ENCODE measurements at places on chromosomes 1 and 21. TPM values are rescaled to one million over a fixed set of nuclear protein-coding genes. Genes with fewer than 3 reads are reported as not detected.

Gene CLCA4
- total RNA-seq, result not detected

Gene WDR64
- not detected for total RNA-seq

Gene INPP5B
- 36.3 TPM for total RNA-seq

Gene HOOK1
- total RNA-seq, result 26.1 TPM

Gene TMCC2
- total RNA-seq, result 27.7 TPM

Gene SLC9C2
- total RNA-seq, result not detected

Gene LCK
- 8.5 TPM for total RNA-seq

Gene ANGPTL3
- total RNA-seq, result 1.2 TPM

Gene PALMD
- total RNA-seq, result 12.4 TPM

Gene CR2
- 0.64 TPM for total RNA-seq

Gene RGS16
- total RNA-seq, result 3.7 TPM
